T-helper 1 cell (primary cell): ENCODE measurements at places on chromosomes 13 and 19.
A peak's percentile ranks its signal among the peaks of the same experiment; 100 is the strongest.

DNA sequence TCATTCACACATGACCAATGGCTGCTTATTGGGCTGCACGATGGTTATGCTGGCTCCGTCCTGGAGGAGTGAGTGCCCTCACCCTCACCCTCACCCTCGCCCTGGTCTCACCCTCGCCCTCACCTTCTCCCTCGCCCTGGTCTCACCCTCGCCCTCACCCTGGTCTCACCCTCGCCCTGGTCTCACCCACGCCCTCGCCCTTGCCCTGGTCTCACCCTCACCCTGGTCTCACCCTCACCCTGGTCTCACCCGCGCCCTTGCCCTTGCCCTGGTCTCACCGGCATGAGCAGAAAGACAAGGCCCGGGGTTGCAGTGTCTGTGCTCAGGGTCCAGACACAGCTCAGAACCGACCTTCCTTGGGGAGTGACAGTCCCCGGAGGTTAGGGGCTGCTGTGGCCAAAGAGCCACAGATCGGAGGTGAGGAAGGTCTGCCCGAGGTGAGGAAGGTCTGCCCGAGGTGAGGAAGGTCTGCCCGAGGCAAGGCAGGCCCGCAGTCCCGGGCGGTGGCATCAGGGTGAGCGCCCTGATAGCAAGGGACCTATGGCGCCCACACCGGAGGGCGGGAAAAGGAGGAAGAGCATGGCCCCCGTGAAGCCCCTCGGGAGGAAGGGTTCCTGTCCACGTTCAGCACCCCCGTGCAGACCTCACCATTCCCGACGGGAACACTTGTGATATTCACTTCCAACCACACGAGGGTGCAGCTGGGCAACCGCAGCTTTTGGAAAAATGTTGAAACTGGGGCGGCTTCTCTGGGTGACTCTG, 65.6 kb downstream of the MCF2L start:
- DNase-seq = no peak

DNA sequence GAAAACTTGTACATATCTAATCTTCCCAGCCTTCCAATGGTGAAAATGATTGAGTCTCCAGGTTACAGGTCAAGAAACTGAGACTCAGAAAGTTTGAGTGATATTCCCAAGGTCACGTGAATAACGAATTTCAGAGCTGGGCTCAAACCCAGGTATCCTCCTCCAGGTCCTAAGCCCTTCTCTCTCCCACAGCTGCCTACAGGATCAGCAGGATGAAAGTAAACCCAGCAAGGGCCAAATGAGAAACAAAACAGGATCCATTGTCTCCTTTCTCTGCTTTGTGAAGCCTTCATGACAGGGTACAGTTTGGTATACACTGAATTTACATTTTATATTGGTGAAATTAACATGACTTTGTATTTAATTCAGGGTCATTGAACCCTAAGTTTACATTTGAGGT, 208.1 kb downstream of the RBM26 start:
- DNase-seq = no peak

GRCh38 chr13:29465741-29466293, 129.7 kb downstream of the SLC7A1 start:
- no peak for DNase-seq

DNA sequence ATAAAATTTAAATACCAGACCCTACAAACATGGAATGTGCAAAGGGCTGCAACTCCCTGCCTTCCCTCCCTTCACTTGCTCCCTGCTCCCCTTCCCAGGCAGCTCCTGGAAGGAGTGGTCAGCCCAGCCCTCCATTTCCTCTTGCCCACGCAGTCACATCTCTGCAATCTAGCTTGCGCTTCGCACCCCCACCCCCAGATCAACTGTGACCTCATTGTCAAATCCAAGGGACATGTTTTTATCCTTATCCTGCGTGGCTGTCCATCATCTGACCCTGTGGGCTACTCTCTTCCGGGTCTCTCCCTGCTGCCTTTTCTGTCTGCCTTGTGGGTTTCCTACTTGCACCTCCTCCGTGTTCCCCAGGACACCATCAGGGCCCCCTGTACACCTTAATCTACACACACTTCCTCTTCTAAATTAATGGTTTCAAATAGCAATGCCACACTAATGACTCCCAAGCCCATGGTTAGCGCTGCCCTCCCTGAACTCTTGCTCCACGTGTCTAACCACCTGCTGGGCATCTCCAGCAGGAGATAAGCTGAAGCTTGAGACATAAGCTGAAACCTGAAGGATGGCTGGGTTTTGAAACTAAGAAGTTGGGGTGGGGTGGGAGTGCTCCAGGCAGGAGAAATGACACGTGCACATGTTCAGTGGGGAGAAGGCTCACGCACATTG, 118.3 kb downstream of the USP12 start:
- no peak for DNase-seq

DNA sequence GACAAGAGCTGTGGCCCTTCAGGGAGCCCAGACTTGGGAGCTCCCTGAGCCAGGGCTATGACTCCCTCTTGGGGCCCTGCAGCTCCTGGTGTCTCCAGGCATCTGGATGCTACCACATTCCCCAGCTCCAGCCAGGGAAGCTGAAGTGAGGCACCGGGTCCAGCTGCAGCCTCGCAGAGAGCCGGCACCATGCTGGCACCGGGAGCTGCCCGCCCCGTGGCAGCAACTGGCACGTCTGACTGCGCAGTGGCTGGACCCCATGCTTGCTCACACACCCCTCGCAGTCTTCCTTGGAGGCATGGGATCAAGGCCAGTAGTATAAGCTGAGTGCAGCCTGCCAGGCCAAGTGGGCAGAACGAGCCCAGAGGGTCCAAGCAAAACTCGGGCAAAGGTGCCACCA, 7.4 kb downstream of the IGFL4 start:
- DNase-seq = no peak

GRCh38 chr13:80313668-80314256, 27.2 kb downstream of the SPRY2 start:
- no peak for DNase-seq

GRCh38 chr13:29049524-29049923, 229.4 kb downstream of the MTUS2 start:
- no peak for DNase-seq

GRCh38 chr19:19871932-19872331, 6.2 kb downstream of the ZNF253 start:
- DNase-seq = no peak

GRCh38 chr13:57045826-57046546, 94.7 kb upstream of the PRR20A start:
- DNase-seq = no peak

DNA sequence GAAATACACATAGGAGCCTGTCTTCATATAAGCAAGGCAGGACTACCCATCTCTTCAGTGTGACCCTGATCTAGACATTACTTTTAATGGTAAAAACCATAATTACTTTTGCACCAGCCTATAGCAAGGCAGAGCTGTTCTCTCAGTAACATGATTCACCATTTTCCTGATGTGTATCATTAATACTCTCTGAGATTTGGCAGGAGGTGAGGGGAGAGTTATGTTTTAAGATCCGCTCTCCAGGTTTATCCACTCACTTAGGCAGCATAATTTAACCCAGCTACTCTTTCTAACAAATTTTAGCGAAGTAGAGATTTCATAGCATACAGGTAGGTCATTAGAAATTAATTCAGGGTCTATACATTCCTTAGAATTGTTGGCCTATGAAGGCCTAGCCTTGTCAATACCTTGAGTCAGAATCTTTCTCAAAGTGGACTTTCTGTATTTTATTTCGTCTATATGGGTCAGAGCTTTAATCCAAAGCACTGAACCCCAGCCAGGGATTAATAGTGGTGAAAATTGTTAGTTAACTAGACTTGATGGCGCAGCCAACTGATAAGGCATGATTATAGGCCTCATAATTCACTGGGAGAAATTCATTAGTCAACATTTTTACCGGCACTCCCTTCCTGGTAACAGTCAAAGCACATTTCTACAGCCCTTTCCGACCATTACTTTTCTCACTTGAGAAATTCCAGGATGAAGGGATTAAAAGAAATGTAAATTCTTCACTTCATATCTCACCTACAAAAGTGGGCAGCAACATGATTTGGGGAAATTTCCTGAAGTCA, 955.1 kb downstream of the DIAPH3 start:
- DNase-seq = no peak

DNA sequence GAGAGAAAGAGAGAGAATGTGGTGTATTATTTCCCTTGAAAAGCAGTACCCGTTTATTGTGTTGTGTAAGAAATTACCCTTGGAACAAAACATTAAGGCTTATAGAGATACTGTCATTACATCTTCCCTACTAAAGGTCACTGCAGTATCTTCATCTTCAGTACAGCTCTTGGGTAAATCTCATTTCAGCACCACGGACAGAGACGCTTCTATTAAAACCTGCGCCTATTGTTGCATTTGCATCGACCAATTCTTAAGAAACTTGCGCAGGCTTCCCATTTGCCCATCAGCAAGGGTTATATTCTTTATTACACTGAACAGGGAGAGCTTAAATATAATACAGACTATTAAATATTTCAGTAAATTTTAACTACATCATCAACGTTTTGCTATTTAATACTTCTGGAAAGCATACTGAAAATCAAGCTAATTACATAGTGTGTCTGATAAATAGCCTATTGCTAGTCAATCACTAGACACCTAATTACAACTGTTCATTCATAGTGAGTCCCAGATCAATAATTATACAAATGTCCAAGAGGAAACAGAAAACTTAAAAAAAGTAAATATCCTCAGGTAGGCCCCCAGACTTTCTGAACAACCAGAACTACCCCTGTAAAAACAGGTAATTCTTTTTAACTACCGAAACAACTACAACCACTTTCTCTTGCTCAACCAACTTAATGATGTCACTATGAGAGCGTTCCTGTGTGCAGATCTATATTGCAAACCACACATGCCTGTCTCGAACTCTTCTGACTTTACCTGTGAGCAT, 350.6 kb downstream of the LIG4 start:
- no peak for DNase-seq

- peak; percentile 17 for DNase-seq
Observed at GRCh38 chr19:40217934-40218890, at the start of gene TTC9B. TTC9B (minus strand) TSS chr19:40218384; CDS start chr19:40218381, 3 bp downstream.

DNA sequence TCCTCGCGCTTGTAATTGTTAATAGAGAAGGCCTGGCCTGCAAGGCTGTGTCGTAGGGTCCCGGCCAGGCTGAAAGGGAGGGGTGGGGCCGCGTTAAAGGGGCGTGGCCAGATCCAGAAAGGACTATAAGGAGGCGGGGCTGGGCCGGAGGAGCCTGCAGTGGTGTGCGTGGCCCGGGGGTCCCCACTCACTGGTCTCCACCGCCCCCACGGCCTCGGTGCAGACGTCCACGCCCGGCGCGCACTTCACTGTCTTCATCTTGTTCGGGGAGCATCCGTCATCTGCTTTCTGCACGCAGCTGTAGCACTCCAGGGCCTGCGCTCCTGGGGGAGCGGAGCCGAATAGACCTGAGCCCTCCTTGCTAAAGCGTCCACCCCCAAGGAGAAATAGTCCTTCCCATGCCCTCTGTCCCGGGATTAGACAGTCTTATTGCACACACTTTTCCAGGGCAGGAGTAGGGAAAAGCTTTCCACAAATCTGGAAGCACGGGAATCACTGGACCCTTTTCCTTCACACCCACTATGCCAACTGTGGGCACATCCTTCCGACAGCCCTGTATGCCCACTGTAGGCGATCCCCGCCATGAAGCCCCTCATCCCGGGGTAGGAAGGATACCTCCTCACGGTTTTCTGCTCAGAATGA, 1.2 kb downstream of the LYPD3 start:
- DNase-seq = no peak

GRCh38 chr19:44685877-44686276, 13.1 kb upstream of the CEACAM16 start:
- no peak for DNase-seq

GRCh38 chr13:99756281-99756680, 215.3 kb downstream of the ZIC5 start:
- DNase-seq = no peak

- no peak for DNase-seq
Observed at GRCh38 chr19:20968092-20968491, 45.0 kb downstream of the ZNF85 start.
